ENCODE measurements at places on chromosomes 5 and 9.

- DNase-seq: no peak
Measured at GRCh38 chr5:54593779-54594178, 76.2 kb downstream of the SNX18 start.

DNA sequence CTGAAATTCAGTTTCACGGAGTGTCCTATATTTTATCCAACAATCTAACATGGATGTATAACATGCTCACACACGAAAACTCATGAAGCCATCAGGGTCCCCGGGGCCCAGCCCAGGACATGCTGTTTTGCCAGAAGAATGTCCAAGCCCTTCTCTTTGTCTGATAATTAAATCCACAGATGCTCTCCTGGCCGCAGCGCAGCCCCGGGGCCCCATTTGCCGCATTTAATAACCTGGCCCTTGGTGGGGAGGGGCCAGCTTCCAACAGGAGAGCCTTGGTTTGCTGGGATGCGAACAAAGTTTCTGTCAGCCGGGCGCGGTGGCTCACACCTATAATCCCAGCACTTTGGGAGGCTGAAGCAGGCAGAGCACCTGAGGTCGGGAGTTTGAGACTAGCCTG lies 30.0 kb downstream of the PLPP7 start:
- DNase-seq: no peak

DNA sequence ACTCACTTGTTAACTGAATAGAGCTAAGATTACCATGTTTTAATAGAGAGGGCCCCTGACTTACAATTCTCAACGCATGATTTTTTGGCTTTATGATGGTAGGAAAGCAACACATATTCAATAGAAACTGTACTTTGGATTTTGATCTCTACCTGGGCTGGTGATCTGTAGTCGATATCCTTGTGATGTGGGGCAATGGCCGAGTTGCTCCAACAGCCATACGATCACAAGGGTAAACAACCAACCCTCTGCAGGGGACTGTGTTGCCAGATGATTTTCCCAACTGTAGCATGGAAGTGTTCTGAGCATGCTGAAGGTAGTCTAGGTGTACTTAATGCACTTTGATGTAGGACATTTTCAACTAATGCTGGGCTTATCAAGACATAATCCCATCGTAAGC lies 36.5 kb downstream of the NSUN2 start:
- no peak for DNase-seq

GRCh38 chr5:8491254-8491653 lies 622.3 kb downstream of the MTRR start:
- DNase-seq: no peak

DNA sequence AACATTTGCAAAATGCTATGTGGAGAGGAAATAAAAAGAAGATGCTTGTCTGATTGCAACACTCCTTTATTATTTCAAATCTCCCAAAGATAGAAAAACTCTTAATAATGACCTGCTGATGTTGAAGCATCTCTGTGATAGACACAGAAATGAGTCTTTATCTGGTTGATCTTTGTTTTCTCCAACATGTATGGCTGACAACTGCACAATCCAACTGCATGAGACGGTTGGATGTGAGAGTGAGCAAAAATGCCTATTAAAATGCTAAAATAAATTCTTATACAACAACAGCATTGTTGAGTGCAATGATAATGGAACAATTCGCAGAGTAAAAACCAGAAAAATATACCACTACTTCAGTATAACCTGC lies 7.5 kb upstream of the IZUMO3 start:
- DNase-seq: no peak

- no peak for DNase-seq
Measured at GRCh38 chr5:35129276-35129675, 81.5 kb upstream of the AGXT2 start.

GRCh38 chr9:135816651-135816970 lies 90.7 kb downstream of the CAMSAP1 start:
- DNase-seq: no peak

DNA sequence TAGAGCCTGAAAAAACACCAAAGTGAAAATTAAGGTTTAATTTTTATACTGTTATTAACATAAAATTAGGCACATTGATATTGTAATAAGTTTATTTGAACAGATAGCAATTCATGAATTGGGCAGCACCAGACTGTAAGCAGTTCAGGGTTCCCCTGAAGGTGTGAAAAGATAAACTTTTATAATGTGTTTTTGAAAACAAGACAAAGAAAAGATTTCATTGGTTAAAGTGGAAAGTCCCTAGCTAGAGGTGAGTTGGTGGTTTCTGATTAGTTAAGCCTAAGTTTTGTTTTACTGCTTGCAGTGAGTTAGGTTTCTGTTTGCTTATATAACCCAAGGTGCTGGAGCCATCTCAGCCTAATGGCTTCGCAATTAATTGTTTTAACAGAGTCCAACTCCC lies 96.5 kb upstream of the RPS23 start:
- no peak for DNase-seq

GRCh38 chr9:119255116-119255515 lies 114.1 kb downstream of the BRINP1 start:
- DNase-seq: no peak

DNA sequence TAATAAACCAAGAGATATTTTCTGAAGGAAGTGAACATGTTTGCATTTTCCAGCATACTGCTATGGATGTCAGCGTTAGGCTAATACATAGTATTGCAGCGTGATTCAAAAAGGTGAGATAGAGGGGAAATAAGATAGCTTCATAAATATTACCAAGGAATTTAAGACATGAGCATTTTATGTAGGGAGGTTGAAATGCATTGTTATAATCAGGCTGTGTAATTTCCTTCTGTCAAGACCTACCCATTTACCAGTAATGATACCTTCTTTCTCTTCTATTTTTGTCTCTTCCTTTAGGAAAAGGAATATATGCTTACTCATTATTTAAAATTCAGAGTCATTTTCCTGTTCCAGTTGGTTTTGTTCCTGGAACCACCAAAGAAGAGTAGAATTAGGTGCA lies 33.3 kb downstream of the PIK3R1 start:
- DNase-seq: no peak

GRCh38 chr9:101846161-101846560 lies 107.7 kb upstream of the GRIN3A start:
- no peak for DNase-seq

GRCh38 chr9:31486630-31487029 lies 897.8 kb upstream of the ACO1 start:
- DNase-seq: no peak

DNA sequence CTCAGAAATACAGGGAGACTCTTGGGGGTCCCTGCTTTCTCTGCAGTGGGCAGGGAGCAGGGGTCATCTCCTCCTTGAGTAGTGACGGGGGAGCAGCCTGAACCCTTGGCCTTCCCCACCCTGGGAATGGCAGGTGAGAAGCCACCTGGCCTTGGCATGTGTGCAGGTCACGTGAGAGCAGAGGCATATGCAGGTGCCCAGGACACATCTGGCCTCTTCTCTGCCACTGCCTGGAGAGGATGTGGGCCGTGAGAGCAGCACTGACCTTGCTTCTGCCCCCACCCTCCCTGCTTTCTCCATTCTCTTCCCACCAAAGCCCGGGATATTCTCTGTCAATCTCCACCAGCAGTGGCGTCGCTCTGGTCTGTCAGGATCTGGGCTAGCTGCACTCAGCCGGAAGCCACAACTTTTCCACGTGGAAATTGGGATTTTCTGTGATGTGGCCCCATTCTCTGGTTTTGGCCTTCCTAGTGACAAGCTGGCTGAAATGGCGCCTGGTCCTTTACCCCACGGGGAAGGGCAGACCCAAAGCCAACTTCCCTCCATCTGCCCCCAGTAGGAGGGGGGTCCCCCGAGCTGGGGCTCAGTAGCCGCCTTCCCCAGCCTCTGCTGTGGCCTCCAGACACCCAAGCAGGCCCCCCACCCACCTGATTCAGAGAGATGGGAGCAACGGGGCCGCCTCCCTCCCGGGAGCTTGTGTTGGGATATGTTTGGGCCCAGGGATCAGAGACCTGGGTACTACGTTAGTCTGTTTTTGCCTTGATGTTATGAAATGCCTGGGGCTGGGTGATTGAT lies 70.4 kb upstream of the FCN1 start:
- no peak for DNase-seq

DNA sequence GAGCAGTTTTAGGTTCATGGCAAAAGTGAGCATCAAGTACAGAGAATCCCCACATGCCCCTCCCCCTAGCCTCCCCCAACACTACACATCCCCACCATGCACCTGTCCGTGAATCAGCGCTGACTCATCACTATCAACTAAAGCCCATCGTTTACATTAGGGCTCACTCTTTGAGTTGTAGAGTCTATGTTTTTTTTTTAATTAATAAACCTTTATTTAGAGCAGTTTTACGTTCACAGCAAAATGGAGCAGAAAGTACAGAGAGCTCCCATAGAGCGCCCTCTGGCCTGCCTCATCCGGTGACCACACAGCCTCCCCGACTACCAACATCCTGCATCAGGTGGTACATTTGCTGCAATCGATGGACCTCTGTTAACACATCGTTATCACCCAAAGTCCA lies 47.9 kb upstream of the UNC5A start:
- no peak for DNase-seq

DNA sequence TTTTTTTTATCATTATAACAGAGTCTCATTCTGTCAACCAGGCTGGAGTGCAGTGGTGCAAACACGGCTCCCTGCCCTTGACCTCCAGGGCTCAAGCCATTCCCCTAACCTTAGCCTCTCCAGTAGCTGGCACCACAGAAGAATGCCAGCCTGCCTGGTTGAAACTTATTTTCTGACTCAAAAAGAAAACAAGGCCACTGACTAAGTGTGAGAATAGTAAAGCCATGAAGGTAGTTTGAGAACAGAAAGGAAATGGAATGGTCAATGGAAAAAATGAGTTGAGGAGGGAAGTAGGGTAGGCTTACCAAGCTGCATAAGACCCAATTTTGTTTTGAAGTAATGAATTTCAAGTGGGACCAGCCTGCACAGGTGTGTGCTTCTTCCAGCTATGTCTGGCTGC lies 82.8 kb upstream of the RORB start:
- no peak for DNase-seq

GRCh38 chr5:58043032-58043945 lies 416.6 kb downstream of the PLK2 start:
- DNase-seq: no peak

GRCh38 chr9:99411068-99411467 lies 189.0 kb downstream of the SEC61B start:
- DNase-seq: no peak

GRCh38 chr5:131541071-131541470 lies 94.0 kb downstream of the RAPGEF6 start:
- no peak for DNase-seq

DNA sequence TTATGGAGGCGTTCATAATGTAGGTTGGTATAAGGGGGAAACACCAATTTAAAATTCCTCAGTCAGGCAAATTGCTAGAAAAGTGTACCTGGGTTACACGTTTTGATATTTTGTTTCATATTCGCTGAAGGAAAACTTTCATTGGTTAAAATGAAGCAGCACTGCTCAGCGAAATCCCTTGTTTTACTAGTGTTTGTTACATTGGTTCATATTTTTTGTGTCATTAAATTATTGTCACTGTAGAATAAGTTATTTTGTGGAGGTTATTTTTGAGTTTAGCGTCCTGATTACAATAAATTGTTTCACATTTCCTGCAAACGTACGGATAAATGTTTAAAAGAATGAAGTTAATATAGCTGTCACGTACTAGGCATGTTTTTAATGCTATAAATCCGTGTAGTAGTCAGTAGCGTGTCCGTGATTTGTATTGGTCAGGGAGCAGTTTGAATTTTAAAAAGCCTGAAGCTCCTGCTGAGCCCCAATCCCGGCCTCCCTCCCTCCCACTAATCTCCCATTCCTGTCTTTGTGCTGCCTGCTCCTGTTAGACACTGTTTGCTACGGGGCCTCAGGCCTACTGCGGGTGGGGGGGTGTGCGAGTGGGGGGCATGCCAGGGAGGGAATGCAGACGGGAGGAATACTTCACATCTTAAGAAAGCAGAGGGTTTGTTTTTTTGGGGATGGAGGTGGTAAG lies 2.0 kb downstream of the NIPBL start:
- no peak for DNase-seq

DNA sequence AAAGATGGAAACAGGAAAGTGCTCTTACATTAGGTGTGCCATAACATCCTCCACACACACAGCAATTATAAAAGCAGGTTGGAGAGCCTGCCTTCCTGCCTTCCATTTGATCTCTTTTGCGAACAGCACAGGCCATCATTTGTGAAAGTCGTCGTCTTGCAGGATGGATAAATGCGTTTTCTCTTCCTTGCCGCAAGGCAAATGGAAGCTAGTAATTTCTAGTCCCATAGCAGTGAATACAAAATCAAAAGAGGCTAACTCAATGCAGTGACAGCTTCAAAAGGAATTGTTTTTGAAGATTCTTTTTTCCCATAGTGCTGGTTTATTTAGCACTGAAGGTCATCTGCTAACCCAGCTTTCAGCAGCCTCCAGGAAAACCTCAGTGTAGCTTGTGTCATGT lies 178.8 kb downstream of the GIN1 start:
- DNase-seq: no peak

DNA sequence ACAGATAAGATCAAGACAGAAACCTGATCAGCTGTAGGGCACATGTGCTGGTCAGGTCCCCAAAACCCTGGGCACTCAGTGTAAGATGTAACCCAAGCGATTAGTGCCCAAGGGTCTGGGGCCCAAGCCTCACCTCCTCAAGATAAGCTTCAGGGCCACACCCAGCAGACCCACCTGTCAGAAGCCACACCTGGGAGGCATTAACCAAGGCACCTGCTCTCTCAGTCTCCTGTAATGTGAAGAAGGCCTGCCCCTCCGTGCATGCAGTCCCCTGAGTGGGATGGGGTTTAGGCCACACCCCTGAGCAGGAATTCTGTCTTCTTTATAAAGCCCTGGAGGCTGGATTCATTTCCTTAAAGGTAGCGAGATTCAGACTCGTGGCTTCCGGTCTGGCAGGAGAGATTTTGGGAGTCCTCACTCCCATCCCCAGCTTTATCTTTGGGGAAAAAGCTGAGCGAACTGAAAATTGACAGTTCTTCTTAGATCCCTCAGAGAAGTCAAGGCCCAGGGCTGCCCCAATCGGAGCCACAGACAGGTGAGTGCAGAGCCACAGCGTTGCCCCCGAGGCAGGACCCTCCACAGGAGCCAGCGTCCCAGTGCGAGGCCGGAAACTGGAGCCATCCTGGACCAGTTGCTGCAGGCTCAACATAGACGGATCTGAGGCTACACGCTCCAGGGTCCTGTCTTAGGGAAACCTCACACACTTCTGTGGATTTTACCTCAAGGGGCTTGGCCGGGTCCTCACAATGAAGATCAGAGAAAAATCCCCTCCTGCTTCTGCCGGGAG lies 357.6 kb upstream of the IRX4 start:
- DNase-seq: no peak

All from stimulated activated CD4-positive, alpha-beta T cell treated with anti-CD3 and anti-CD28 coated beads, Interleukin-2, amount 100 ng/mL, for 4 hours (primary cell).